ENCODE measurements at places on chromosomes 4 and X.

- DNase-seq = no peak
These were observed 333.0 kb downstream of the ADGRL3 start for GRCh38 chr4:61533140-61533539.

DNA sequence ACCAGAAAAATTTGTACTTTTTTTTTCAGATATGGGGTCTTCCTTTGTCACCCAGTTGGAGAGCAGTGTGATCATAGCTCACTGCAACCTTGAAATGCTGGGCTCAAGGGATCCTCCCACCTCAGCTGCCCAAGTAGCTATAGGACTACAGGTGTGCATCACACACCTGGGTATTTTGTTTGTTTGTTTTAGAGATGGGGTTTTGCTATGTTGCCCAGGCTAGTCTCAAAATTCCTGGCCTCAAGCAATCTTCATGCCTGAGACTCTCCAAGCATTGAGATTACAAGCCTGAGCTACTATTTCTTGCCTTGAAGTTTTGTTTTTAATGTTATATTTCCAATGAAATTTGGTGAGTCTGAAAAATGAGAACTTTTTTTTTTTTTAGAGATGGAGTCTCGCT is 847.8 kb downstream of the TRIML1 start:
- DNase-seq = no peak

- DNase-seq = no peak
These were observed 57.6 kb upstream of the RAPGEF2 start for GRCh38 chr4:159045321-159045720.

DNA sequence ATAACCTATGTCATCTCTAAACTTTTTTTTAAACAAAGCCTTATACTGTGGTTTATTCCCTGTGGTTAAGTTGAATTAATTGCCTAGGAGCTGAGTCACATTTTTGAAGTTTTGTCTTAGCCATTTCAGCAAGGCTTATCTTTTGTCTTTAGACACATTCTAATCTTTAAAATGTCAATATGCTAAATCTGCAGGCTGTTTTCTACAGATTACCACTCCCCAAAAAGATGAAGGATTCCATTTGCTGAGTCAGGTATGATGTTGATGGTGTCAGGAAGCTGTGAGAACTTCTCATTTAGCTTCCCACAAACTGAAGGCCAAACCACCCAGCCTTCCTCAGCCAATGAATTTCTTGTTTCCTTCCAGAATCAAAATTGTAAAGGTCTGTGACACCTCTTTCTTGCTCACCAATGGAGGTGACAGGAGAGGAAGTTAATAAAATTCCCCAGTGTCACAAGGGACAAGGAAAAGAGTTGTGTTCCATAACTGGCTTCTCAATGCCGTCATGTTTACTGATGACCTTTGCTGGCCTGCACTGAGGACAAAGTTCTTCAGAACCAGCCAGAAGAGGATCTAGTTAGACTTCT is 3.7 kb upstream of the CXCL6 start:
- DNase-seq = no peak

- peak; percentile 55 for DNase-seq
These were observed 702 bp downstream of the TSPAN5 start for GRCh38 chr4:98657531-98658286.

Measured in stimulated activated CD4-positive, alpha-beta T cell treated with anti-CD3 and anti-CD28 coated beads, Interleukin-2, amount 100 ng/mL, for 24 hours (primary cell).